ENCODE measurements at places on chromosomes 6 and 20.

- no peak for DNase-seq
These were observed 152.3 kb downstream of the CARMIL1 start for GRCh38 chr6:25431306-25431974.

- no peak for DNase-seq
These were observed 60.9 kb downstream of the RPRD1B start for GRCh38 chr20:38094373-38094891.

DNA sequence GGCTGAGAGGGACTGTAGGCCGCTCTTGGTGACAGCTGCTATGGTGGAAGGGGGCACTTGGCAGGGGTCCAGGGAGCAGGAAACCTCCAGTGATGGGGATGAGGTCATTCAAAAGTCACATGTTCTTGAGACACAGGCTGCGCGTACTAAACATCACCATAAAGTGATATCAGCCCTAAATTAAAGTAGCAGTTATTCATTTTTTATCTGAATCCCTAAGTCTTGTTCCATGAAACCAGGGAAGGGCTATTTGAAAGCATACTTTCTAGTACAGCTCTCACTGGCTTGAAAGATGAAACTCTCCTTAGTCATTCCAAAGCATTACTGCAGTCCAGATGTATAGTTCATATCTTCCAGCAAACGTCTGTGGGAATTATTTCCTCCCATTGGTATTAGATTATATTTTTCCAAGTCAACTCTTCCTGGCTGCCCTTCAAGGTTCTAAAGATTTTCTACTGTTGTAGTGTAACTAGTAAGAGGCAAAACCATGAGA, 373.1 kb downstream of the CD109 start:
- DNase-seq, result no peak

DNA sequence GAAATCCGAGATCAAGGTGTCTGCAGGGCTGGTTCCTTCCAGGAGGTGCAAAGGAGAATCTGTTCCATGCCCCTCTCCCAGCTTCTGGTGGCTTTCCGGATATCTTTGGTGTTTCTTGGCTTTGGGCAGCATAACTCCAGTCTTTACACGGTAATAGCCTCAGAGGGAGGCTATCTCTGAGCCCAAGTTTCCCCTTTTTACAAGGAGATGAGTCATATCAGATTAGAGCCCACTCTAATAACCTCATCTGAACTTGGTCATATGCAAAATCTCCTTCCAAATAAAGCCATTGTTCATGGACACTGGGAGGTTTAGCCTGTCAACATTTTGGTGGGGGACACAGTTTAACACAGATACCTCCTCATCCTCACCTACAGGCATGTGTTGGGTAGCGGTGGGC, 213.7 kb downstream of the ATXN1 start:
- no peak for DNase-seq

DNA sequence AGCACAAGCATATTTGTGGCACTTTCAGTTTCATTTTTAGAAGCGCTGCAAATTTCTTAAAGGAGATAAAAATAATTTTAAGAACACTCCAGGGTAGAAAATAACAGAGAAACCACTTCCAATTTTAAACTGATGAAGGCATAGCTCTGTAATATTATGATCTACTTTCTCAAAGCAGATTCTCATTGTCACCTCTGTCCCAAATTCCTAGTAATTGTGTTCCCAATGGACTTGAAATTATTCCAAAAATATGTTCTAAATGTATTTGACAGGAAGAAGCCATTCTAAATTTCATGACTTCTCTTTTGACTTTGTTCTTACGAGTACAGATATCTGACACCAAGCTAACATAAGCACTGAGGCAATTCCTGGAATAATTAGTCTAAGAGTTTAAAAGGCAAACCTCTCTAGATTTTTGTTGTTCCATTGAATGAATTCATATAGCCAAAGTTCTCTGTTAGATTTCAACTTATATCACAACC, 140.2 kb upstream of the CARMIL1 start:
- DNase-seq, result no peak

DNA sequence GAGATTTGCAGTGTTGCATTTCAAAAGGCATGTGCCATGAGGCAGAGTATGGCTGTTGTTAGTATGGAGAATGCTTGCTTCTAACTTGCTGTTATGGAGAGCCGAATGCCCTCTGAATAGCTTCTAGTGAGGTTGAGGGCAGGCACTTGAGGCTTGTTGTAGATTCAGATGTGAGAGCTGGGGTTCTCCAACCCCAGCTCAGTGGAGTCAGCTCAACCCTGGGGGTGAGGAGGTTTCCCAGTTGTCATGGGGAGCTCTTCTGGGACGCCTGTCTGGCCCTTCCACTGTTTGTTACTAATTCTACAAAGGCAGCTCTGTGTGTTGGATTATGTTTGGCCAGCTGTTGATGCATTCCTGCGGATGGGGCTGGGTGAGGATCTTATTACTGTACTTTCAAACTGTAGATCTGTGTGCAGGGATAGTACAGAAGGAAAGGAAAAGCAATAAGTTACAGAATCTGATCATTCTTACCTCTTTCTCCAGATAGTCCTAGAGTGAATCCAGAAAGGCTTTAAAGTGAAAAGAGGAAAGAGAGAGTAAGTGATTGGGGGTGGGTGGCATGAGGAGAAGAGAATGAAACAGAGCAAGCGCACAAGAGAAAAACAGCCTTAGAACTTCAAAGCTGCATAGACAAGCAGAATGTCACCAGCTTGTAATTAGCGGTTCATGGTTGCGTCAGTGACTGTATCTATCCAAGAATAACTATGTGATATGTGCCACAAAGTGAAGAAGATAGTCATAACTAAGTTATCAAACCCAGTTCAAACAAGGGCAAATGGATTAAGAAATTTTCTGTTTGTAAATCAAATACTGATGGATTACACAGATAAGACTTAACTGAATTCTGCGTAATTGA, 148.7 kb downstream of the PRL start:
- DNase-seq, result no peak

GRCh38 chr6:106692112-106692818, 62.9 kb downstream of the QRSL1 start:
- no peak for DNase-seq

DNA sequence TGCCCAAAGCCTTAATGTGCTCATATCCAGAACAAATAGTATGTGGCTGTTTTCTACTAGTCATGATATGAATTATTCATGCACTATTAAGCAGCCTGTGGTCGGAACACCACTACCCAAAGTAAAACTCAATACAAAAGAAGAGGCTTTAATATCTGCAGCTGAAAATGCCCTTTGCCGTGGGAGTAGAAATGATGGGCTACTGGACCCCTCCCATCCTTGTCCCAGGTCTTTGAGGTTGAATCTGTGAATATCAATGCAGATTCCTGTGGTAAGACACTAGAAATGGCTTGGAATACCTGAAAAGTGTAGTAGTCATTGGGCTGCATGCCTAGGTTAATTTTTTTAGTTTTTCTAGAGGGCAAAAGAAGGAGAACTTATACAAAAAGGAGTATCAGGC, 303.7 kb downstream of the TBC1D7 start:
- DNase-seq, result no peak

DNA sequence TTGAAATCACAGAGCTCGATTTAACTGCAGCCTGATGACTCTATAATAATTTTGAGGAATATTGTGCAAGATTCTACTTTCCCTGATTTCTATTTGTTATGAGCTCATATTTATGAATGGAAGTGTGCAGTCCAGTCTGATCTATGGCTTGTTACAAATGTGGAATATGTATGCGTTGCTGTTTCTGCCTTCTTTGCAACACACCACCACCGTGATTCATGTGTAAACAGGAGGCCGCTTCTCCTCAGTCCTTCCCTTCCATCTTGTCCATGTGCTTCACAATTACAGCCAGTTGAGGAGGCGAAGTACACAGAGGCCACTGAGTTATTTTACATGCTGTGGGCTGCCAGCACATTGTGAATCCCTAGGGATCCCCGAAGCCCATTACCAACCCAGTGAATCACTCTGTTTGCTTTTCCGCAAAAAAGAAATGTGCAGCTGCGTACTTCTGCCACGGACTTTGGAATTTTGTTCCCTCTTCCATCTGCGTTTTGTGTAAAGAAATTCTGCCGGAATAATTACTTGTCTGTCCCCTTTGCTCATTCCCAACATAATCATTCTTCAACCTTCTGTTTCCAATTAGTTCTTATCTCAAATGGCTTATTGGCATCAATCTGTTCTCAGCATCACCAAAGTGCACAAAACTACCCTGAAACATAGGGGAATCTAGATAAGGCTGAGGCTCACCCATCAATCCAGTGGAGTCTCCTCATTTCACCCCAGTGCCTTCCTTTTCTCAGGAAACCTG, 551.6 kb upstream of the CITED2 start:
- no peak for DNase-seq

All from stimulated activated CD8-positive, alpha-beta memory T cell treated with anti-CD3 and anti-CD28 coated beads, Interleukin-12 subunit alpha, Interleukin-12 subunit beta, amount 100 ng/mL, for 4 hours (primary cell).